Lower lobe of right lung (tissue), 2 donors: ENCODE measurements at places on chromosomes 6 and 20. TPM values are rescaled to one million over a fixed set of nuclear protein-coding genes. Genes with fewer than 3 reads are reported as not detected.

GRCh38 chr20:62068997-62069396 lies 3.3 kb upstream of the TAF4 start:
- no peak for DNase-seq

DNA sequence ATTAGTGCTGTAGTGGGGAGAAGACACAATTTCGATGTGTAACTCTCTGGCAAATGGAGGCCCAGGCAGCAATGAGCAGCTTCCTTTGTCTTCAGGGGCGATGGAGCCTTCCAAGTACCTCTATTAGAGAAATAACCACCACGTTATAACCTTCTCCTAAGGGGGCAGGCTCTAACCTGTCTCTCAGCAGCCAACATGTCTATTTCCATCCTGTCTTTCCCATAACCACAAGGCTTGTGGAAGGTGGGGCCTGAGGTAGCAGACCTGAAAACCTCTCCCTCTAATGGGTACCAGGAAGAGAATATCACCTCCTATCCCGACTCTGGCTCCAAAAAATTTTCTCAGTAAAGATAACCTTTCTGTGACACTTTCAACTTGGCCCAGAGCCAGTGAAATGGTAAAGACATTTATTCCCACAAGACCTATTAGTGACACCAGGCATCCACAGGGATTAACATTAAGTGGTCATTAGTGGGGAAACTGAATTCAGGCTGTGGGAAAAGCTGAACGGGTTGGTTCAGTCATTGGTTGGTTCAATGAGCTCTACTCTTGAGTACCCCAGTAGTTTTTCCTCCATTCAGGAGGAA lies 4.0 kb downstream of the PEX6 start:
- DNase-seq = no peak

METTL24 gene
- 2.8 TPM for total RNA-seq

GRCh38 chr20:5608104-5608441 lies 142.1 kb upstream of the SHLD1 start:
- no peak for DNase-seq

- DNase-seq = no peak
These were observed 8.7 kb downstream of the JAG1 start for GRCh38 chr20:10665027-10665561.

GRCh38 chr6:15044948-15045347 lies 200.9 kb upstream of the JARID2 start:
- no peak for DNase-seq

DNA sequence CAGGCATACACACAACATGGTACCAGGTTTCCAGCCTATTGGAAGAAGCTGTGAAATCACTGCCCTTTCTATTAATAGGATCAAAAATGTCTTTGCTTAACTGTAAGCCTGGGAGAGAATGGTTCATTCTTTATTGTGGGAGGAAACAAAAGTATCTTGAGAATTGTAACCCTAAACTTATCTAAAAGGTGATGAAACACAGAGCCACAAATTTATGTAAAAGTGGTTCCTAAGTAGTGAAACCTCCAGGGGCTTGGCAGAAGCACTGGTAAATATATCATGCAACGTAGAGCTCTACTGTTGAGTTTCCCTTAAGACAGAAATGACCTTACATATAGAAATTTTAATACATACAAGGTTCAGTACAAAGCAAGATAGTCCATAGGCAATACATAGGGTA lies 17.2 kb upstream of the NOX3 start:
- DNase-seq = no peak

DNA sequence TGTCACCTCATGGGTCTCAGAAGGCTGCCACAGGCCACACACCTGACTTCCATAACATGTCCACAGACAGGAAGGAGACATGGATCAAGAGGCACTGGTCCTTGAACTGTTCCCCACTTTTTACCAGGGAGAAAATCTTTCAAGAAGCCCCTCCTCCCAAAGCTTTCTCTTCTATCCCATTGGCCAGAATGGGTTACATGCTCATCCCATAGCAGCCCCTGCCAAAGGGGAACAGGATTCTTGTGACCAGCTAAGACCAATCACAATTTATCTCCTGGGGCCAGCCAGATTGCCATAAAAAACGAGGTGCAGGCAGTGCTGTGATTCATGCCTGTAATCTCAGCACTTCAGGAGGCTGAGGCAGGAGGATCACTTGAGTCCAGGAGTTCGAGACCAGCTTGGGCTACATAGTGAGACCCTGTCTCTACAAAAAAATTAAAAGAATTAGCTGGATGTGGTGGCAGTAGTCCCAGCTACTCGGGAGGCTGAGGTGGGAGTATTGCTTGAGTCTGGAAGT lies 59.4 kb downstream of the TMEM242 start:
- DNase-seq = no peak

- DNase-seq = peak; percentile 53
These were observed 1378.6 kb upstream of the DEFB115 start for GRCh38 chr20:29878777-29879442.

GRCh38 chr20:47241345-47241781 lies 115.1 kb downstream of the ZMYND8 start:
- DNase-seq = no peak

SOX18 gene
- 48.3 TPM for total RNA-seq

GRCh38 chr6:12185081-12185673 lies 105.0 kb upstream of the EDN1 start:
- DNase-seq = no peak

DNA sequence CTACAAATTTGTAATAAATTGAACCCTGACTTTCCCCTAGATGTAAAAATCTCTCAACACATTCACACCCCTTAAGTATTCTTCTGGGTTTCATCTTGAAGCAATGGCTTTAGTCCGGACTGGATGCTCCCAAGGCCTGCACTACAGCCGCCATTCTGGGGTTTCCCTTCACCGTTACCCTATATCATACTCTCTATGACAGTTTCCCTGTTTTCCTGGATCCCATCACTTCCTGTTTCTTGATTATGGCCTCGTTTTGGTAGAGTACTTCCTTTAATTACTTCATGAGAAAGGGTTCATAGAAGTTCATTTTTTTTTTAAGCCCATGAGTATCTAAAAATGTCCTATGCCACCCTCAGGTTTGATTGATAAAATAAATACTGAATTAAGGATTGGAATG lies 11.7 kb downstream of the FIG4 start:
- DNase-seq = no peak

WFDC12 gene
- 3.9 TPM for total RNA-seq

DNA sequence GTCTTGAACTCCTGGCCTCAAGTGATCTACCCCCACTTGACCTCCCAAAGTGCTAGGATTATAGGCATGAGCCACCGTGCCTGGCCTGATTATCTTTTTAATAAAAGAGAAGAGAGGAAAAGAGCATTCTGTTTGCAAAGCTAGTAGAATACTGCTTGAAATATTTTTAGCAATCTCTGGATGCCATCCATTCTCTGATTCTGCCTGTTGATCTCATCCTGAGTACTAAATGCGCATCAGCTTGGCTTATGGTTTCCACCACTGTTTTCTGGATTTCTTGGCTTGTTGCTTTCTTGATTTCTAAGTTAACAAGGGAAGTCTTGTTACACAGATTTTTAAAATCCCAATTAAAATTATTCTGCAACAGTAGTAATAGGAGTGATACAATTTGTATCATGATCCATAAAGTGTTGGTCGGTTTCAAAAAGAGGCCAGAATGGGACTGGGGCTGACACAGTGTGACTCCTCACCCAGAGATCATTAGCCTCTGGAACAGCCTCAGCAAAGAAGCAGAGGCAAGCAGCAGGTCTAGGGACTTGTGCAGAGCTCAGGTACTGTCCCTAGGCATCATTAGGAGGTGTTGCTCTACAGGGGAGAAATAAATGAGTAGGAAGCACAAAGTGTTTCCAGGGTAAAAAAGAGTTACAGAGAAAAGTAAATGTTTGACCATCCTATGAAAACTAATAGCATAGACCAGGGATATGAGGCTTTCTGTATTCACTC lies 17.8 kb upstream of the SLC16A10 start:
- no peak for DNase-seq

DNA sequence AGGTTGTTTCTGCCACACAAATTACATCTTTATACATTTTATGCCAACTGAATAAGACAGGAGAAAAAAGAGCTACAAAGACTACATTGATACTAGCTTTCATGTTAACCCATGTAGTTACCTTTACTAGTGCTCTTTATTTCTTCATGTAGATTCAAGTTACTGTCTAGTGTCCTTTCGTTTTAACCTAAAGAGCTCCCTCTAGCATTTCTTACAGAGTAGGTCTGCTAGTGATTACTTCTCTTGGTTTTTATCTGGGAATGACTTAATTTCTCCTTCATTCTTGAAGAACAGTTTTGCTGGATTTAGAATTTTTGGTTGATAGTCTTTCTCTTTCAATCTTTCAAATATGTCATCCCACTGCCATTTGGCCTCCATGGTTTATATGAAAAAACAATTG lies 21.2 kb upstream of the NOP56 start:
- DNase-seq = no peak
